ENCODE measurements at places on chromosomes 11 and 22. TPM values are rescaled to one million over a fixed set of nuclear protein-coding genes. Genes with fewer than 3 reads are reported as not detected.

OR2AG1 gene
- total RNA-seq, result not detected

ELF5 gene
- not detected for total RNA-seq

VWCE gene
- total RNA-seq, result 0.47 TPM

KRTAP5-11 gene
- not detected for total RNA-seq

OR4A15 gene
- total RNA-seq, result not detected

MOV10L1 gene
- total RNA-seq, result not detected

OR5B21 gene
- total RNA-seq, result not detected

DNA sequence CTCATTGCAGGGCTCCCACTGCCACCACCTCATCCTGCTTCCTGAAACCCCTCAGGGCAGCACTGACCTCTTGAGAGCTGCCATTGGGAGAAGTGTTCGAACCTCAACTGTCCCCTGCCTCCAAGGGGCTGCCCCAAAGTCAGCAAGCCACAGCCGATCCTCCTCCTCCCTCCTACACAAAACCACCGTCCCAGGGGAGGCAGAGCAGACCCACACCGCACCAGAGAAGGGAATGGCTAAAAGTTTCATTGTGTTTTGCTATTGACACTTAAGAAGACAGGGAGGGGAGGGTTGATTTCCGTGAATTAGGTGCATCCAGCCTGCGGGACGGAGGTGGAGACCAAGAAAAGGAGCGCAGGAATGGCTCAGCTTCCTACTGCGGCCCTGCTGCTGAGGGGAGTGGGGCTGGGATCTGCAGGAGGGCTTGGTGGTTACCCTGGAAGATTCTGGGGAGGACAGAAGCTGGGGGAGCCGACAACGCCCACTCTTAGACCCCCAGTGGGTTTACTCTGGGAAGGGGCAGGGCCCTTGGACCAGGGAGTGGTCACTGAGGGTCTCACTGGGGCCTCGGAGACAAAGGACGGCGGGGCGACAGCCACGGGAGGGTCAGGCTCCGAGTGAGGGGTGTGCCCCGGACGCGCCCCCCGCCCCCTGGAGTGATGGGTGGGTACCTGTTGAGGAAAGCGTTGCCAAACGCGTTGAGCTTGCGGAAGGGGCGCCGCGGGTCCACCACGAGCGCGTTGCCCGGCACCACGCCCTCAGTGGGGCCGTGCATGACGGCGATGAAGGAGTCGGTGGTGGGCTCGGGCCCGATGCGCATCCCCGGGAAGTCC lies 815 bp downstream of the EHD1 start:
- DNase-seq, result no peak
- peak overlapping the region; percentile 93 for H3K27ac ChIP-seq
- H3K4me3 ChIP-seq, result peak overlapping the region; percentile 98
- peaks cover 35% of the 10 kb centered on the region for H3K4me1 ChIP-seq
- H3K36me3 ChIP-seq, result peaks cover 68% of the 10 kb centered on the region

GRCh38 chr11:132106096-132106982 lies 735.9 kb downstream of the NTM start:
- no peaks in the 10 kb centered on the region for H3K27me3 ChIP-seq
- no peak for DNase-seq
- H3K36me3 ChIP-seq, result no peaks in the 10 kb centered on the region
- H3K27ac ChIP-seq, result no peak overlapping the region

GRCh38 chr11:118746988-118747585 lies 43.9 kb downstream of the DDX6 start:
- H3K4me1 ChIP-seq, result no peaks in the 10 kb centered on the region
- peaks cover 28% of the 10 kb centered on the region for H3K36me3 ChIP-seq
- DNase-seq, result no peak
- H3K4me3 ChIP-seq, result no peak overlapping the region
- no peak overlapping the region for H3K27ac ChIP-seq

GRCh38 chr22:20145206-20145831 lies 5.5 kb downstream of the CCDC188 start:
- H3K27ac ChIP-seq, result no peak overlapping the region
- peaks cover 12% of the 10 kb centered on the region for H3K36me3 ChIP-seq
- no peaks in the 10 kb centered on the region for H3K27me3 ChIP-seq
- H3K4me1 ChIP-seq, result no peaks in the 10 kb centered on the region
- no peak for DNase-seq
- no peak overlapping the region for H3K4me3 ChIP-seq

DNA sequence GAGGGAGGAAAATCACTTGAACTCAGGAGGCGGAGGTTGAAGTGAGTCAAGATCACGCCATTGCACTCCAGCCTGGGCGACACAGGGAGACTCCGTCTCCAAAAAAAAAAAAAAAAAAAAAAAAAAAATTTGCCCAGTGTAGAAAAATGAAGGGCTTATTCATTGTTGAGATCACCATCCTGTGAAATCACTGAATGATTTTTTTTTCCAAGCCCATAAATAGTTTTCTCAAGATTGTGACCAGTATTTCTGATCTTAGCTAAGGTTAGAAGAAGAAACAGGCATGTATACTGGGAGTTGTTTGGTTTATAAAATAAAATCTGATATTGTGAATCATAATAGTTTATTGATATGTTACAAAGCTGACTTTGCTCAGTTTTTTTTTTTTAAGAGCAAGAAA lies 269.4 kb downstream of the CADM1 start:
- no peaks in the 10 kb centered on the region for H3K27me3 ChIP-seq
- no peak overlapping the region for H3K4me3 ChIP-seq
- no peaks in the 10 kb centered on the region for H3K4me1 ChIP-seq
- H3K27ac ChIP-seq, result no peak overlapping the region

GRCh38 chr11:16512899-16513241 lies 156.5 kb upstream of the SOX6 start:
- peaks cover 8% of the 10 kb centered on the region for H3K4me1 ChIP-seq
- no peak overlapping the region for H3K4me3 ChIP-seq
- DNase-seq, result no peak
- H3K27me3 ChIP-seq, result no peaks in the 10 kb centered on the region

DNA sequence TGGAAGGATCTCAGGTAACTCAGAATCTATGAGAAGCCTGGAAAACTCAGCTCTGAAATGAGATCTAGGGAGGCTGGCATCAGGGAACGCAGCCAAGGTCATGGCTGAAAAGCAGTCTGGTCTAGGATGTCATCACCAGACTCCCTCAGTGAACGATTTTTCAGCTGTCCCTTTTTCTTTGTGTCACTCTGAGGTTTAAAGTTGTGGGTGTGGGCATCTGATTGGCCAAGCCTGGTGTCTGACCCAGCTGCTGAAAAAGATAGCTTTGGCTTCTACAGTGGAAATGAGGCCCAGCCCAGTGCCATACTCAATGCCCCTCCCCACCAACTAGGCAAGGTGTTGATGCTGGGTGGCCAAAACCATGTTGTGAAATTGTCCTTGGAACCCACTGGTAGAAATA lies 14.5 kb downstream of the RPS3 start:
- H3K27me3 ChIP-seq, result no peaks in the 10 kb centered on the region
- peaks cover 47% of the 10 kb centered on the region for H3K36me3 ChIP-seq
- H3K27ac ChIP-seq, result no peak overlapping the region
- H3K4me1 ChIP-seq, result no peaks in the 10 kb centered on the region
- DNase-seq, result no peak

DNA sequence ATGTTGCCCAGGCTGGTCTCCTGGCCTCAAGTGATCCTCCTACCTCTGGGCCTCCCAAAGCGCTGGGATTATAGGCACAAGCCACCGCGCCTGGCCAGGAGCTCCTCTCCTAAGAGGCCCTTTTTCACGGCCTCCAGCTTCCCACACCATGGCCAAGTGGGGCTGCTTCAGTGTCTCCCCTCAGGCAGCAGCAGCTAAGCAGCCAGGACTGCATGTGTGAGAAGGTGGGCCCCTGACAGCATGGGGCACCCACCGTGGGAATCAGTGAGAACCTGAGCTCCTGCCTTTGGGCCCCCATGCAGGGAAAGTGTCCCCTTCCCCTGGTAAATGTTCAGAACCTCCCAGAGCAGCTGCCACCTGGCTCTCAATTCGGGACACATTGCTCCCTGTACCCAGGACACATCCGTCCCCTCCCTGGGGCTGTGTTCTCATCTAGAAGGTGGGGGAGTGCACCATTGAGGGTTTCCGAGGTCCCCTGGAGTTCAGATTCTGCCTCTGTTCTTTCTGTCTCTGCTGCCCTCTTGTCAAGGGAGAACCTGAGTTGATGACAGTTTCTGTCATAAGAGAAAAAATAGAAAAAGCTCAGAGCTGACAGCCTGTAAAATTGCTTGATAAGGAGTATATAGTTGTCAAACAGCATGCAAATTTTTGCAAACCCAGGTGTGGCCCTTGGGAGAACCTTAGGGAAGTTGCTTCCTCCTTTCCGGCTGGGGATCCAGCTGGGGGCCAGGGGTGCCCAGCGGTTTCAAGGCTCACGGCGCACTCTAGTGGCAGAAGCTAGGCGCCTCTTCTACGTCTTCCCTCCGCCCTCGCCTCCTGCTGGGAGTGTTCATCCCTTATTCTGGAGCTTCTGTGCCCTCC lies 29.7 kb downstream of the FAM83F start:
- H3K27me3 ChIP-seq, result no peaks in the 10 kb centered on the region
- H3K4me1 ChIP-seq, result no peaks in the 10 kb centered on the region
- peak; percentile 82 for DNase-seq

DNA sequence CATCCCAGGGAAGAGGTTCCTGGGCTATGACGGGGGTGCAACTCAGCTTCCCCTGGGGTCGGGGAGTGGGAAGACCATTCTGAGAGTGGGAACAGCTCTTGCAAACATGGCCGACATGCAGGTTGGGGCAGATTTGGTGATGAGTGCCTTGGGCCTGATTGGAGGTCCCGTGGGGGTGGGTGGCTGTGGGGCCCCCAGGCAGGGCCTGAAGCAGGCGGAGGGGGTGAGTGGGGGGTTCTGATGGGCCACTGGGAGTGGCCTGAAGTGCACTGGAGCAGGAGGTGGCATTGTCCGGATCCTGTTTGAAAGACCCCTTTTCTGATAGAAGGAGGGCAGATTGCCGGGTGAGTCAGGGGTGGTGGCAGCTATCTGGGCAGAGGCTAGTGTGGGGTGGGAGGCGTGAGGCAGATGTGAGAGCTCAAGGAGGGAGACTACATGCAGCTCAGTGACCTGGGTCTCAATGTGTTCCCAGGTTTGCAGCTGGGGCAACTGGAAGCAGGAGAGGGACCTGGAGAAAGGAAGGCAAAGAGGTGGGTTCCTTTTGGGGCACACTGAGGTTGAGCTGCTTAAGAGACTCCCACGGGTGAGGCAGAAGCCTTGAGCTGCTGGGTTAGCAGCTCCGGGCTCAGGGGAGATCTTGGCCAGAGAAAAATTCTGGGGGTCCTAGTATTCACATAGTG lies 15.1 kb downstream of the MYEOV start:
- H3K4me3 ChIP-seq, result no peak overlapping the region
- no peaks in the 10 kb centered on the region for H3K27me3 ChIP-seq
- H3K27ac ChIP-seq, result no peak overlapping the region
- no peak for DNase-seq
- peaks cover 38% of the 10 kb centered on the region for H3K4me1 ChIP-seq

DNA sequence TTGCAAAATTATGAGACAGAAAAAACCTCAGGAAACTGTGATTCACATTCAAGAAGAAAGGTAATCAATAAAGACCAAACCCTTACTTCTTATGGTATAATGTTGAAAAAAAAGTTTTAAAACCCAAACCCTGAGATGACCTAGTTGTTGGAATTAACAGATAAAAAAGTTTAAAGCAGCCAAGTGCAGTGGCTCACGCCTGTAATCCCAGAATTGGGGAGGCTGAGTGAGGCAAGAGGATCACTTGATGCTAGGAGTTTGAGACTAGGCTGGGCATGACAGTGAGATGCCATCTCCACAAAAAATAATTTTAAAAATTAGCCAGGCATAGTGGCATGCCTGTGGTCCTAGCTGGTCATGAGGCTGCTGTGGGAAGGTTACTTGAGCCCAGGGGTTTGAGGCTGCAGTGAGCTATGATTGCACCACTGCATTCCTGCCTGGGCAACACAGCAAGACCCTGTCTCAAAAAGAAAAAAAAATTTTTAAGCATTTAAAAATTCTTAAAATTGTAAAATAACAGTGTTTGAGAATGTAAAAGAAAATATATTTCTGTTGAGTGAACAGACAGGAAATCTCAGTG lies 85.1 kb downstream of the EFCAB6 start:
- H3K27me3 ChIP-seq, result peaks cover 26% of the 10 kb centered on the region
- no peak overlapping the region for H3K4me3 ChIP-seq
- no peaks in the 10 kb centered on the region for H3K4me1 ChIP-seq
- no peaks in the 10 kb centered on the region for H3K36me3 ChIP-seq

GRCh38 chr11:116257883-116258282 lies 514.9 kb downstream of the BUD13 start:
- DNase-seq, result no peak
- no peaks in the 10 kb centered on the region for H3K4me1 ChIP-seq
- no peak overlapping the region for H3K27ac ChIP-seq

- no peak overlapping the region for H3K4me3 ChIP-seq
- no peaks in the 10 kb centered on the region for H3K27me3 ChIP-seq
- no peaks in the 10 kb centered on the region for H3K4me1 ChIP-seq
- no peak for DNase-seq
- no peaks in the 10 kb centered on the region for H3K36me3 ChIP-seq
Measured at GRCh38 chr11:123110397-123110796, 48.5 kb upstream of the HSPA8 start.

- DNase-seq, result peak; percentile 5
- H3K36me3 ChIP-seq, result no peaks in the 10 kb centered on the region
- no peak overlapping the region for H3K4me3 ChIP-seq
- peaks cover 7% of the 10 kb centered on the region for H3K4me1 ChIP-seq
- no peaks in the 10 kb centered on the region for H3K27me3 ChIP-seq
Measured at GRCh38 chr11:76918941-76919386, 58.2 kb downstream of the ACER3 start.

GRCh38 chr11:35334385-35335090 lies 84.8 kb downstream of the SLC1A2 start:
- H3K4me1 ChIP-seq, result no peaks in the 10 kb centered on the region
- H3K36me3 ChIP-seq, result no peaks in the 10 kb centered on the region
- H3K4me3 ChIP-seq, result no peak overlapping the region

- H3K4me1 ChIP-seq, result peaks cover under 1% of the 10 kb centered on the region
- no peak overlapping the region for H3K4me3 ChIP-seq
- DNase-seq, result no peak
Measured at GRCh38 chr11:73989156-73989555, 6.5 kb upstream of the UCP2 start.

GRCh38 chr22:21624120-21624879 lies 5.5 kb downstream of the YDJC start:
- H3K4me3 ChIP-seq, result no peak overlapping the region
- DNase-seq, result peak; percentile 24
- H3K36me3 ChIP-seq, result peaks cover 91% of the 10 kb centered on the region
- H3K27ac ChIP-seq, result peak overlapping the region; percentile 30

DNA sequence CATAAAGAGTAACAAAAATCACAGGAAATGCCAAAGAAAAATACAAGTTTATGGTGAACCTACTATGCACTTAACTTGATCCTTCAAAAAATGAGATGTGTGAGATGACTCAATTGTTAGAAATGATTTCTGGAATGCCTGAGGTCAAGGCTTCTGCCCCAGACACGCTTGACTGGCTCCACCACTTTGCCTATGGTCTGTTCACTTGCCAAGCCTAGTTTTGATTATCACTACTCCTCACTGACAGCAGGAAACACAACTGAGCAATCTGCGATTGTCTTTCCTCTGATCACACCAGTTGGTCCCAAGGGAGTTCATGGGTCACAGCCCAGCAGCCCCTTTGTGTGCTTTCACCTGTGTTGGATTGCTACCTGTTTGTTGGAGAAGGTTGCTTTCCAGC lies 20.6 kb upstream of the PRDM10 start:
- H3K27me3 ChIP-seq, result no peaks in the 10 kb centered on the region
- peak overlapping the region; percentile 57 for H3K27ac ChIP-seq
- DNase-seq, result peak; percentile 65
- H3K36me3 ChIP-seq, result no peaks in the 10 kb centered on the region
- peak overlapping the region; percentile 36 for H3K4me3 ChIP-seq
